ENCODE measurements at places on chromosomes 2 and 18.

GRCh38 chr2:20062615-20063545 is 11.5 kb upstream of the LAPTM4A start:
- DNase-seq, result no peak

- no peak for DNase-seq
Observed at GRCh38 chr2:190948671-190949070, 65.3 kb downstream of the STAT1 start.

GRCh38 chr2:79982445-79982844 is 322.1 kb downstream of the LRRTM1 start:
- no peak for DNase-seq

- no peak for DNase-seq
Observed at GRCh38 chr2:229340086-229340760, 69.1 kb upstream of the PID1 start.

DNA sequence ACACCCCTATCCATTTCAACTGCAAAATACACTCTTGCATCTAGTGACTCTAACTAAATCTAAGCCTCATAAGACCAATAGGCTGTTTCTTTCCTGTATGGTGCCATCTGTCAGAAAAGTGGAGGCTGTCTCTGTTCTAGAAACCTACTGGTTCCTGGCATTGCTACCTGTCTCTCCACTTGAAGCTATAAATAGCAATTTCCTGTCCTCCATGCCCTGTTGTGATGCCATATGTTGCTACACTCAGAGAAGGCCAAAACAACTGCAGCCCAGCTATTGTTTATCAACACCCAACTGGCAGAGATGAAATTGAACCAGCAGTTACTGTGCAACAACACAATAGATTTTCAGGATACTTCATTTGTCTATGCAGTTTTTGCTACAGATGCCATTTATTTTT is 1355.1 kb upstream of the SLC39A10 start:
- no peak for DNase-seq

- DNase-seq, result no peak
Observed at GRCh38 chr18:58291131-58291530, 247.1 kb downstream of the NEDD4L start.

- no peak for DNase-seq
Observed at GRCh38 chr2:106956879-106957278, 70.9 kb upstream of the ST6GAL2 start.

DNA sequence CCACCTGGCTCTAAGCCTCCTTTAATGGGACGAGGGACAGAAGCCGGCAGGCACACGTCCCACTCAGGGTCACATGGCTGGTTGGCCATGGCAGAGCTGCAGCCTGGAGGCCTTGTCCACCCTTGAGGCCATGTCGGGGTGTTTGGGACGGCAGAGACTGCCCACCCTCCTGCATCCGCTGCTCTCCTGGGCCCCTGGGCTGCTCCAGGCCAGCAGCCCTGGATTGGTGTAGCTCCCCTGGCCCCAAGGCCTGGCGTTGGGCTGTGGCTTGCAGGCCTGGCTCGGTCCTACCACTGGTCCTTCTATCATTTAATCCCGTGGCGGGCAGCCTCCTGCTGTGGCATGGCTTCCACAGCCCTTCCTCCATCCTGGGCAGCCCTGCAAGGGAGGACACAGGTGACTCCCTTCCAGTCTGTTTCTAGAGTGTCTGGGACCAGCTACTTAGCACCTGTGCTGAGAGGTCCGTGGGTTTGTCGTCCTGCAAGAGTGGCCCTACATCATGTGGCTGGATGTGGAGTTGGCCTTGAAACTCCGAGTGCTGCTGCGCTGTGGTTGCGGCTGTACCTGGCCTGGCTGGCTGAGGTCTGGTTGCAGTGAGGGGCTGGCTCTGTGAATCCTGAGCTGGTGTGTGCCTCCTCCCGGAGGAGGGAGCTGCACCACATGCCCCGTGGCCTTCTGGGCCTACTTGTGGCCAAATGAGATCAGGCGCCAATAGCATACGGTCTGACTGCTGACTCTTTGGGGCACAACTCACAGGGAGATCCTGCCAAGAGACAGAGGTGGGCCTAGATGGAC is 67.3 kb downstream of the SH3RF3 start:
- DNase-seq, result no peak

DNA sequence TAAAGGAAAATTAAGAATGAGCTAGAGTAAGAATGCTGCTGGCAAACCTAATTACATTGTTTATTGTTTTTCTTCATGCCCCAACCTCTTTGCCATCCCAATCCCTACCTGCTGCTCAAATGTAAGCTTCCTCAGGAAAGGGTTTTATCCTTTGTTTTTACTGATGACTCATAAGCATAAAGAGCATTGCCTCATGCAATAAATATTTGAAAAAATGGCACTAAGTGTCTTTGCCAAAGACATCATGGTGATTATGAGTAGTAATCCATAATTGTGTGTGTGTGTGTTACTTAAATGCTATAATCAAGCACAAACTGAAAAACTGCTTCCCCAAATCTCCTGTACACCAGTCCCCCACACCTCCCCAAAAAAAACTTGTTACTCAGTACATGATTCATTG is 53.4 kb downstream of the DNER start:
- no peak for DNase-seq

DNA sequence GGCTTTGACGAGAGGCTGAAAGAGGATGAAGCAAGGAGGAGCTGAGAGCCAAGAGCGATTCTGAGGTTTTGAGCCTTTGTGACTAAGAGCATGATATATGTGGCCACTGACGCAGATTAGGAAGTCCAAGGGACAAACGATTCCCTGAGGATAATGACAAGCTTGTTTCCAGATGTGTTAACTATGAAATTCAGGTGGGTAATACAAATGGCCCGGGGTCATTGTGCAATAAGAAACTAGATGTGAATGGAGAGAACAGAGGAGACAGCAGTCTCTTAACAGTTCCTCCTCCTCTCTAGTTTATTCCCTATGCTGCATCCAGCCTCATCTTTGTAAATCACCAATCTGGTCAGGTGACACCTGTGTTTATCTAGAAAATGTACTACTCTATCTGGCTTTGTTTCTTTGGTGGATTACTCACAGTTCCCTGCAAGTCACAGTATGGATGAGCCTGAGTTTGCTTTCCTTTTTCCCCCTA is 84.2 kb downstream of the SOCS6 start:
- DNase-seq, result no peak

DNA sequence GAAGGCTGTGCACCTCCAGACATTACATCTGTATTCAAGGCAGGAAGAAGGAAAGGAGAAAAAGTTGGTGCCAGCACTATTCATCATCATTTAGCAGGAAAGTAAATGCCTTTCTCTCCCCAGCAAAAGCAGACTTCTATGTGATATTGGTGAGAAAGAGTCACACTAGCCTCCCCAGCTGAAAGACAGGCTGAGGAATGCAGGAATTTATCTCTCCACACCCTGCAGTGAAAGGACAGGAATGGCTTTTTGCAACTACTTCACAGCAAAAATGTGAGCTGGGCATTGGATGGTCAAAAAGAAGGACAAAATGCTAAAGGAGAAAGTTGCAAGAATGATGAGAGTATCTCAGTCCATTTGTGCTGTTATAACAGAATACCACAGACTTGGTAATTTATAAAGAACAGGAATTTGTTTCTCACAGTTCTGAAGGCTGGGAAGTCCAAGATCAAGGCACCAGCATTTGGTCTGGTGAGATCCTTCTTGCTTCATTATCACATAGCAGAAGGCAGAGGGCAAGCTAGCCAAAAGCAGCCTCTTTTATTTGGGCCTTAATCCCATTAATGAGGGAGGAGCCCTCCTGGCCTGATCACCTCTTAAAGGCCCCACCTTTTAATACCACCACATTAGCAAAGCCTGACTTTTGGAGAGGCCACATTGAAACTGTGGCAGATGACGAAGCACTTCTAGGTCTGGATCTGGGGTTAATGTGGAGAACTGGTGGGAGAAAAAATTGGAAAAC is 388.1 kb upstream of the SLC14A2 start:
- DNase-seq, result no peak

DNA sequence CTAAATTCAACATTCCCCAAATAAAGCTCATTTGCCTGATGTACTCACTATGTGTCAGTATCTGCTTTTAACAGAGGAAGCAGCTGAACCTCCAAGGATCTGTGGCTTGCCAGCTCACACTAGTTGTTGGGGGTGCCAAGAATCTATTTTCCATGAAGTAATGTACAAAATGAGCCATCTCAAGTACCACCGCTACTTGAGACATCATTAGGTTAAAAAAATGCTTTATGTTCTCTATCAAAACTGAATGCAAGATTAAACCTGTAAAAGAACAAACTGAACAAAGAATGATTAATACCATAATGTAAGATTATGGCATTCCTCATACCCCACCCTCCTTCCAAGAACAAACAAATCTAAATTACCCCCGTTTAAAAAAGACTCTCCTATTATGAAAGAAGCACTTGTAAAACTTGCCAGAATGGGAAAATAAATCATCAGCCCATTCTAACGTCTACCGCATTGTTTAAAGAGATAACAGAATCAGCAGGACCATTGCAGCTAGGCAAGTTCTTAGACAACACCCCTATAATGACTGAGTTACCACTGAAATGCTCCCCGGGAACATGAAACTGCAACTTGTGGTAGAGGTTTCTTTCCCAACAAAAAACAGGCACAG is 471.6 kb downstream of the DLGAP1 start:
- DNase-seq, result no peak

DNA sequence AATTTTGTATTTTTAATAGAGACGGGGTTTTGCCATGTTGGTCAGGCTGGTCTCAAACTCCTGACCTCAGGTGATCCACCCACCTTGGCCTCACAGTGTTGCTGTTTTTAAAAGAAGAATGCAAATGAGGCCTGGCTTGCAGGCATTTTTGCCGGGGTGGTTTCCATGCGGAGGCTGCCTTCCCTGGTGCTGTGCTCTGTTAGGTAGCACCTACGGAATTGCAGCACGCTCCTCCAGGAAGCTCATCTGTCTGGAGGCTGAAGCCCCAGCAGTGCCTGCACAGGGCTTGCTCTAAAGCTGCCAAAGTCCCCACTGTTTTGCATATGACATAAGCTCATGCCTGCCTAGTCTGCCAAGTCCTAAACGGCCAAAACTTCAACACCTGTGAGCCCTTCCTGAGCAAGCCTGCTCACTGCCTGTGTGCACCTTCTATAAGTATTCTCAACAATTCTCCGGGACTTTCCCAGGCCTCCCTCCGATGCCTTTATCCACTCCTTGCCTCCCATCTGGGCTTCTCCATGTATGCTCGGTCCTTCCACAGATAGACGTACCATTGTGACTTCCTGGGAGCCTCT is 551.3 kb upstream of the RAB6C start:
- DNase-seq, result no peak
